Fibroblast of skin of scalp (primary cell): ENCODE measurements at places on chromosomes 2 and 18.

GRCh38 chr2:53770264-53770663 is 2.7 kb downstream of the CHAC2 start:
- no peak for DNase-seq

DNA sequence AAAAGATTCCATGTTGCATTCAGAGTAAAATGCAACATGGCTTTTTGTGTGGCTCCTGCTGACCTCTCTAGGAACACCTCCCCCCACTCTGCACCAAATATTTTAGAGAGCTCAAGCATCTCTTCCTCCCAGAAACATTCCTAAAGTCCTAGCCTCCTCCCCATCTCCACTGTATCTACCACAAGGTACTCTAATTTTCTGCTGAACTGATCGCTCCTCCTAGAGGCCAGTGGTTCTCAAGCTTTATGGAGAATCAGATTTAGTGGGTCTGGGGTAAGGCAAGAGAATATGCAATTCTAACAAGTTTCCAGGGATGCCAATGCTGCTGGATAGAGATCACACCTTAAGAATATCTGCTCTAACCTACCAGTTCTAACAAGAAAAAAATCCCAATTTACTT is 89.5 kb upstream of the HNRNPA3 start:
- DNase-seq, result no peak

DNA sequence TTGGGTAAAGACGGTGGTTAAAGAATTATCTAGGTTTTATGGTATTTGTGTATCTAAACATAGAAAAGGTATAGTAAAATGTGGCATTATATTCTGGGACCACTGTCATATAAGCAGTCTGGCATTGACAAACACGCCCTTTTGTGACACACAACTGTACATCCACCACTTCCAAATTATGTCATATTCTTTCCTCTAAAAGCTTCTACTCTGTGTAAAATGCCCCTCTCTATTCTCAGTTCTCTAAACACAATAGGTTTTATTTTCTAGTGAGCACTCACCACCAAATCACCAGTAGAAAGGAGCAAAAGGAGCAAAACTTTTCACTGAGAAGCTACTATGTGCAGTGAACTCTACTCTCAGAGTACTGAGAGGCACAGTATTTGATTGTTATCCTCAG is 88.1 kb upstream of the PIEZO2 start:
- no peak for DNase-seq

DNA sequence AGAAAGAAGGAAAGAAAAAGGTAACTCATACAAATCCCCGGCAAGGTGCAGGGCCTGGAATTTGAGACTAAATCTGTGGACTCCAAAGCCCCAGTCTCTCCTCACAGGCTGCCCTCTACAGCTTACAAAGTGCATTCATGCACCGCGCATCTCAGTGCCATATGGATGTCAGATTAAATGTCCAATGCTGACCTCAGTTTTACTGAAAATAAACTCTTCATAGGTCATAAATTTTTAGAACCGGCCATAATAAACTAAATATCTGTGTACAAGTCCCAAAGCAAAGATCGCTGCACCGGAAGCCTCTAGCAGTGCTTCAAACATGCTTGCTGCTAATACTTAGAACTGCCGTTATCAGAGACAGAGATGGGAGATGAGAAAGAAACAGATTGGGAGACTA is 17.7 kb downstream of the ST6GAL2 start:
- DNase-seq, result no peak

- DNase-seq, result no peak
Measured at GRCh38 chr2:133312038-133312729, 256.1 kb downstream of the NCKAP5 start.

- no peak for DNase-seq
Measured at GRCh38 chr2:84891355-84892010, 10.6 kb upstream of the TRABD2A start.

DNA sequence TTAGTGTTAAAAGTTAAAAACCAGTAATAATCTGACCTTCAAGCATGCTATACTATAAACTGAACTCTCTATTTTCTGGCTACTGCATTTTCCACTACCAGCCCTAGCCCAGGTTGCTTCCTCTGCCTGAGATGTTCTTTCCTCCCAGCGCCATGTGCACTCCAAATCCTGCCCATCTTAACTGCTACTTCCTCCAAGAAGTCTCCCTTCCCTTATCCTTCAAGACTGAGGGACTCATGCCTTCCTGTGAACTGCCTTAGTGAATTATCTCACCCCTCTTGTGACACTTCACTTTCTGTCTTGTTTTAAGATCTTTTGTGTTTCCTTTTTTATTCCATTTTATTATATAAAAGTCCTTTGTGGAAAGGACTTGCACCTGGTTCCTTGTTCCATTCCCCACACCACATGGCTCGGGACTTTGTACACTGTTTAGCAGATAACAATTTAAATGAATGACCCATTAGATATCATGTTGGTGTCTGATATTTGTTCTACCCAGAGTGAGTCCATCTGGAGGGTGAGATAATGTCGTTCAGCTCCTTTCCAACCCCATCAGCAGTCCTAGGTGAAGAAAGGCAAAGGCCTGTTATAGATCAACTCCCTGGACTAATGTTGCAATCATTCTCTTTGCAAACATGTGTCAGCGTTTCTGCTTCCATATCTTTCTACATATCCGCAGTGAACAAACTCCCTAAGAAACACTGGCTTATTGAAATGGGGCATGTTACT is 20.9 kb upstream of the AGFG1 start:
- no peak for DNase-seq

DNA sequence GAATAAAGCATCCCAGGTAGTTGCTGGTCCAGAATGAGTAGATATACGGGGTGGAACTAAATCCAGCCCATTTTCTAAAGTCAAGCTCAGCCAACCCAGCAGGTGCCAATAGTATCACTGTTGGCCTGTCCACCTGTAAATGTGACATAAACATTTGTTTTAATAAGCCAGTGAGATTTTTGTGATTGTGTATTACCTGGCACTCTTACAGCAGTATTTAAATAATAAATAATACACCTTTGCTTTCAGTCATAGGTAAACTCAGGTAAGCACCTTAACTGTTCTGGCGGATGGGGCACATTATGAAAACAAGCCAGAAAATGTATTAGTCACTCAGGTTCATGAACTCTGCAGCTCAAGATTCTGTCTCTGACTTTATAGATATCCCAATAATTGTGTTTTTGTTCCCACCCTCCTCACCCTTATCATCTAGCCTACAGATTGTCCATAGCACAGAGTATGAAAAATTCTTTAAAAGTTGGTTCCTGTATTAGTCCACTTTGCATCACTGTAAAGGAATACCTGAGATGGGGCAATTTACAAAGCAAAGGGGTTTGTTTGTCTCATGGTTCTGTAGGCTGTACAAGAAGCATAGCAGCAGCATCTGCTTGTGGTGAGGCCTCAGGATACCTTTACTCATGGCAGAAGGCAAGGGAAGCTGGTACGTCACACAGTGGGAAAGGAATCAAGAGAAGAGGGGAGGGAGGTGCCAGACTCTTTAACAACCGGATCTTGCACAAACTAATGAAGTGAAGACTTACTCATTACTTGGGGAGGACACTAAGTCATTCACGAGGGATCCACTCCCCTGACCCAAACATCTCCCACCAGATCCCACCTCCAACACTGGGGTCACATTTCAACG is 73.0 kb upstream of the CYRIA start:
- no peak for DNase-seq

DNA sequence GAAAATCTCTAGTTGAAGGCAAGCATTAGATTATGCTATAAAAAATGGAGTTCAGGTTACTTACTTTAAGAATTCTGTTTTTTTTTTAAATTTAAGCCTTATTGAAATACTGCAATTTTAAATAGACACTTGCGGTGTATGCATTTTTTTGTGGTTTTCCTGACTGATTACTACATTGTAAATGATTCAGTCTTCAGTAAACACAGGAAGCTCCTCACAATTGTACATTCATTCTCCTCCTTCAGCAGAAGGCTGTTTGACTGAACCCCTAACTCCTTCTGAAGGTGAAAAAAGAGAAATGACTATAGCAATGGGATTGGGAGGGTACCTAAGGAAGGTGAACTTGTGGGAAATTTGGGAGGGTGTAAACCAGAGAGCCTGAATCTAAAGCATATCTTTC is 136.1 kb downstream of the GCA start:
- DNase-seq, result no peak

DNA sequence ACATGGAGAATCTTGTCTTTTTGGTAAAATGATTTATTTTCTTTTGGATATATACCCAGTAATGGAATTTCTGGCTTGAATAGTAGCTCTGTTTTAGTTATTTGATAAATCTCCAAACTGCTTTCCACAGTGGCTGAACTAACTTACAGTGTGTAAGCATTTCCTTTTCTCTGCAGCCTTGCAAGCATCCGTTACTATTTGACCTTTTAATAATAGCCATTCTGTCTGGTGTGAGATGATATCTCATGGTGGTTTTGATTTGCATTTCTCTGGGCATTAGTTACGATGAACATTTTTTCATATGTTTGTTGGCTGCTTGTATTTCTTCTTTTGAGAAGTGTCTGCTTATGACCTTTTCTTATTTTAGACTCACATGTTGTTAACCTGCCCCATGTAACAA is 190.2 kb downstream of the GALR1 start:
- no peak for DNase-seq

- DNase-seq, result no peak
Measured at GRCh38 chr18:35511833-35512232, 14.1 kb upstream of the INO80C start.

DNA sequence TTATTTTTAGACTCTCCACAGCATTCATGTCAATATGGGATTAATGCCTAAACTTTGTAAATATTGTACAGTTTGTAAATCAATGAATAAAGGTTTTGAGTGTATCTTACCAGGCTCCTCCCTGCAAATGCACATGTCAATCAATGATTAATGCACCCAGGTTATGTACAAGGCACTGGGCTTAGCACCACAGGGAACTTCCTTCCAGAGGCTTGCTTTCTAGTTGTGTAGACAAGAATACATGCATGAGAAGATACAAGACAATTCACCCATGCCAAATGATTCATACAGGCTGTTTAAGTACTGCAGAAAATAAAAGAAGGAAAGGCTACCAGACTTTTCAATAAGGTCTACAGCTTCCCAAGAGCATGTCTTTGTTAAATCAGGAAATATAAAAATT is 114.1 kb downstream of the MMADHC start:
- no peak for DNase-seq

DNA sequence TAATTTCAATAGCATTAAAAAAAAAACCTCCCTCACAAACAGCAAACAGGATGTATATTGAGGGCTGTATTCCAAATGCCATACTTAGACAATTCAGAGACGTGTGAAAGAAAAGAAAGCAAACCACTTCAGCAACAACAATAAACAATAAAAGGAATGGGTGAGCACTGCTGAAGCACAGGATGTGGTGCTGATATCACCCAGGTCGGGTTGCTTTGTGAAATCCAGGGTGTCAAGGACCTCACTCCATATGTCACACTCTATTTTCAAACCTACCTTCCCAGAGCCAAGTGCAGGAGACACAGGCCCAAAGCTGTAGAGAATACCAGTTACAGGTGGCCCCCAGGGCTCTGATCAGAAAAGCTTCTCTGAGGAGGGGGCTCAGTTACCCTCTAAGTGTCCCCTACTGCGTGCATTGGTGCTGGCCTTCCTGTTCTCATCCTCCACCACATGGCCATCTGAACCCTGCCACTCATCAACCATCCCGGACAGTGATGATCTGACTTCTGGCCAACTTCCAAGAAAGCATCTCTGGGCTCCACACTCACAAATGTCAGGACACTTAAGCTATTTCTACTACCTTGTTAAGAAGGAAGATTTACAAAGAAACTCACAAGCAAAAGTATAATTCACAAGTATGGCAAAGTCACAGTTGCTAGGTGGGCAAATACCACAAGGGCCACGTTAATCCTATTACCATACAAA is 363.0 kb downstream of the SS18 start:
- DNase-seq, result no peak

DNA sequence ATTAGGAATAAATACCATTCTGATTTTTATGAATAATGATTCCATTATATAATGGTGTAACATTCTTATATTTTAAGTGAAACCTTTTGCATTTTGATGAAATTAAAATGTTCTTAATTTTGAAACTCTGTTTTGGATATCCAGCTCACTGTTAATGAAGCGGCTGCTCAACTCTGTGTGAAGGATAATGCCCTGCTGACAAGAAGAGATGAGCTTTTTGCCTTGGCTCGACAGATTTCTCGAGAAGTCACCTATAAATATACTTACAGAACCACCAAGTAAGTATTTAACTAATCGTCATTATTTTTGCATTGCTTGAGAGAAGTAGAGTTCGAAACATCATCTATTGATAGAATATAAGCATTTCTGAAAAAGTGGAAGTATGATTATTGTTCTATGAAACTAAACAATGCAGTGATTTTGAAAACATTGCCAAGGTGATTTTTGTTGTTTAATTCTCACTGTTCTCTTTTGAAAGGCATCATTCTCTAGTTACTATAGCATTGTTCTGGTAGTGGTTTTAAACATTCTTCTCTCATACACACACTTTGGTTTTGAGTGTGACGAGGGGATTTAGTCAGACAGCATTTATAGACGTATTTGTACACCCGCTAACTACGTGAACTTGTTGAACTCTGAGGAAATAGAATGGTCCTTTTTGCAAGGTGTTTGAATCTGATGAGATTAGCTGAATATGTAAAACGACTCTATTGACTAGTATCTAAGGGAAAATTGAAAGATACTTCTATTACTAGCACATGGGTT is 21.5 kb downstream of the NAB1 start:
- DNase-seq, result no peak

- DNase-seq, result no peak
Measured at GRCh38 chr2:33859811-33860461, 260.8 kb upstream of the FAM98A start.

- DNase-seq, result no peak
Measured at GRCh38 chr2:126975671-126976655, 77.3 kb downstream of the TEX51 start.

- peak; percentile 97 for DNase-seq
Measured at GRCh38 chr18:68796936-68797690, 767 bp upstream of the CCDC102B start.

DNA sequence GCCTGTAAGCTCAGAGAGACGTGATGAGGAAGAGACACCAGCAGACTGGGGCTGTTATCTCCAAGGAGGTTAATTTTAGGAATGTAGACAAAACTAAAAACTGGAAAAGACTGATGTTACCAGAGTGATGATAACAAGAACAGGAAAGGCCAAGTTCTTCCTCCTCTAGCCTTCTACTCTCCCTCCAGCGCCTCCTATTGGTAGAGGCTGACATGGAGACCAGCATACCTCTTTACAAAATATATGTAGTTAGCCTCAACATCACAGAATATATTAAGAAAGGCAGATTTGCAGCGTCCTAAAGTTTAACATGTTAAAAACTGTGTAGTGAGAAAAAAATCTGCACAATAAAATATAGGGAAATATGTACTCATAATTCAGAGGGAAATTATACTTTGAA is 66.0 kb downstream of the TCF4 start:
- DNase-seq, result no peak

GRCh38 chr18:46397174-46397573 is 259.8 kb downstream of the LOXHD1 start:
- DNase-seq, result no peak

- DNase-seq, result peak; percentile 81
Measured at GRCh38 chr2:14492920-14493503, 139.5 kb upstream of the LRATD1 start.

- no peak for DNase-seq
Measured at GRCh38 chr2:98807929-98808328, 77.0 kb upstream of the MGAT4A start.
